ENCODE measurements at places on chromosomes 1 and 21.
A peak's percentile ranks its signal among the peaks of the same experiment; 100 is the strongest.

- no peak for DNase-seq
Observed at GRCh38 chr1:10779841-10780240, 16.6 kb downstream of the CASZ1 start.

- no peak for DNase-seq
Observed at GRCh38 chr1:2629627-2630497, 3.0 kb downstream of the MMEL1 start.

DNA sequence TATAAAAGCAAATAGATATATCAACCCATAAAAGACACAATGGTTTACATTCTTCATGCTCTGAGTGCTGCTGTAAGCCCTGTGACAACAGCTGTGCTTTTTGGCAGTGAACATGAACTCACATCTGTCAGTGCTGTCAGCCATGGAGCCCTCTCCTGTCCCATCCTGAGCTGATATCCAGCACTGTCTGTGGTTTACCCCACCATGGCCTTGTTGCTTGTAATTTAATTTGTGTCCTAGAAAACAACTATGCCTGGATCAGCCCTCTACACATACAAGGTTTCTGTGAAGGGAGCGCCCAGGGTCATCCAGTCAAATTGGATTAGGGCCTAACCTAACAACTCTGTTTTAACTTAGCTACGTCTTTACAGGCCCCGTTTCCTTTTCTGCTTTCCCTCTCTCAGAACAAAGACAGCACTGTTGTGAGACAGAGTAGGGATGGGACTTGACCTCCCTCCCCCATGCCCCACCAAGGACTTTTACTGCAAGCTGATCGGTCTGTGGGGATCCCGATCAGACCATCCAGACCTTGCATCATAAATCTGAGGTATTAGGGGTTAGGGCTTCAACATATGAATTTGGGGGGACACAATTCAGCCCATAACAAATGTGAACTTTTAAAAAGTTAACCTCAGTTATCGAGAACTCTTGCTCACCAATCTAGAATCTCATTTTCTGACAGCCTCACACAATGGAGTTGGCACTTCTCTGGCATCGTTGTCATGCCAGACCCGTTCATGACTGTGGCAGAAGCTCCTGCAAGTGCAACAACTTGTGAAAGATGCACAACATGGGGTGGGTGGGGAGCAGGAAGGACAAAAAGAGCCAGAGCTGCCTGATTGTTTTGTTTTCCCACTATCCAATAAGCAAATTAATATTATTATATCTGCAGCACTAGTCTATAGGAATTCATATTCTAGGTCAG is 16.4 kb upstream of the SLC44A3 start:
- DNase-seq, result no peak

GRCh38 chr1:180950321-180950720 is 37.6 kb downstream of the KIAA1614 start:
- no peak for DNase-seq

- DNase-seq, result peak; percentile 74
Observed at GRCh38 chr1:100423832-100424337, 71.6 kb downstream of the CDC14A start.

- no peak for DNase-seq
Observed at GRCh38 chr1:41723786-41724185, 194.9 kb downstream of the HIVEP3 start.
